ENCODE measurements at places on chromosomes 7 and 10.
A peak's percentile ranks its signal among the peaks of the same experiment; 100 is the strongest.

DNA sequence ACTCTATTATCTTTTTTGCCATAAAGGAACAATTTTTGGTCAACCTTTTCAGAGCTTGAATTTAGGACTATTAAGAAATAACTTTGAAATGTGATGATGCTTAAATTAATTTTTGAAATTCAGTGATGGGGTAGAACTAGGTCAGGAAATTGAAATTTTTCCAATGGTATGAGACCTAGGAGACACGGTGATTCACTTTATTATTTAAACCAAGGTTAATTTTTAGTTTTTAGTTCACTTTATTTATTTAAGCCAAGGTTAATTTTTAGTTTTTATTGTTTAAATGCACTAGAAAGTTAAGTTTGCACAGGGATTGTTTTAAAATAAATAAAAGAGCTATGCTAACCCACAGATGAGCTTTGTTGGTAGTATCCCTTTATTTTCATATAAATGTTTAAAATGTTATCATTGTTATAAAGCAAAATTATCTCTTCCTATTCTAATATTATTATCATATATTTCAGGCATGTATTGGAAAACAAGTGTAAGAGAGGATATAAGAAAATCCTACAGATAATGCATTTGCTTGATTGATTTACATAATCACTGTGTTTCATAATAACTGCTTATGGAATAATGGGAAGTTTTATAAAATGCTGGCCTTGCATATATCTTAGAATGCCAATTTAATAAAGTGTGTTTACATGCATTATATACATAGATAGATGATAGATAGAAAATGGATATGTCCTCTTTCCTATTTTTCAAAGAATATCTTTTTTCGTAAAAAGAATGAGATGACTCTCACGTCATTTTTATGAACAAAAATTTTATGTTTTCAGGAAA, 163.6 kb downstream of the HGF start:
- DNase-seq, result no peak

- no peak for DNase-seq
These were observed 190.9 kb downstream of the IMMP2L start for GRCh38 chr7:111371437-111371836.

DNA sequence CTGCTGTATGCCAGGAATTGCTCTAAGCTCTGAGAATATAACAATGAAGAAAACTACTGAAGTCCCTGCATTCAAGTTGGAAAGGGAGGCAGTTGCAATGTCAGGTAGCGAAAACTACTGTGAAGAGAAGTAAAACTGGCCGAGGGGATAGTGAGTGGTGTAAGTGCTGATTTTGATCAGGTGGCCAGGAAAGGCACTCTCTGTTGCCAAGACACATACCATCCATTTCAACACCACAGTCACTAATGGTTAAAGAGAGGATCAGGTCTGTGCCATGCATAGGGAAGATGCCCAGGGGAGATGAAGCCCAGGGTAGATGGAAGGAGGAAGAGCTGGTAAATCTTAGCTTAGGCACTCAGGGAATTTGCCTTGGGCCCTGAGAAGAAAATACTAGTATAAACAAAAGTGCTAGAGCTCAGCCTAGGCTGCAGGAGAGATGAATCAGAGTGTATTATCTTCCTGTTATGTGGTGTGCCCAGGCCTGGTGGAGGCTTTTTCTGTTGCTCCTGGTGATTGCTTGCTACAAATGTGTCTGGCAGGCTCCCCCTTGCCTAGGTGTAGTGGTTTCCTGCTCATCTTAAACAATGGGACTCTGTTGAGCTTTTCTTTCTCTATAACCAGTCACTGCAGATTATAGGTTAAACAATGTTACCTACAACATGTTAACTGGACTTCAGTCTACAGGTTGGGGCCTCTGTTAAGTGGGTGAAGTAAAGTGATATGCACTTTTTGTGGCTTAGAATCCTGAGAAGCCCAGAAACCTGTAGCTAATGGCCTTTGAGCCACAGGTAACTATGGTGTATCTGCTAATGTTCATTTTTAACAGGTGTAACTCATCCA, 125.5 kb downstream of the LRRC4 start:
- DNase-seq, result no peak

DNA sequence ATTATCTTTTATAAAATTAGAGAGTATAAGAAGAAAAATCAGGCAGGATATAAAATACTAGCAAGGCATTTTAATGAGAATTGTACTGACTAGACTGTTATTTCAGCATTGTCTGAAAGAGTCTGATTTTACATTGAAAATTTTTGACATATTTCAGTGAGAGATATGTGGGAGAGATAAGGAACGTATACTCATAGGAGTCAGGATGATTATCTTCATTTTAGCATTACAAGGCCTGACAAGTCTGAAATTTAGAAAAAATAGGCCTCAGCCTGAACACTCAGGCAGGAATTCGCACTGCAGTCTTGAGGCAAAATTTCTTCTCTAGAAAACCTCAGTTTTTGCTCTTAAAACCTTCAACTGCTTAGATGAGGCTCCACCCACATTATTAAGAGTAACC, 386.0 kb downstream of the HGF start:
- no peak for DNase-seq

- no peak for DNase-seq
These were observed 67.7 kb downstream of the ST8SIA6 start for GRCh38 chr10:17386616-17387075.

DNA sequence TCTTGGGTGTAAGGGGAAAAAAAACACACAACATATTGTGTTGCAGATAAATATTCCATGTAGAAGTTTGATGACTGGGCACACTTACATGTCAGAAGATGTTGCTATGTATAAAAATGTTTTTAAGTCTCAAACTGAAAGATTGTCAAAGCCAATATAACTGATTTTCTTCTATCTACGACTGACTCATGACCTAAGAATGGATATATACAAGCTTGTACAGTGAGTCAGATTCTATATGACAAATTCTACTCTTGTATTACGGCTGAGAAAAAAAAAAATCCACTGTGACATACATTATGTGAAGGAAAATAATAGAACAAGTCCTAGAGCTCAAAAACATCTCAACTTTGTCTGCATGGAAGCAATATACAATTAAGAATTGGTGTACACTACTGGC, 343.0 kb upstream of the PCDH15 start:
- no peak for DNase-seq

- DNase-seq, result peak; percentile 50
These were observed 90.9 kb downstream of the NEURL1 start for GRCh38 chr10:103584216-103585010.

- peak; percentile 55 for DNase-seq
These were observed 86.0 kb downstream of the FANK1 start for GRCh38 chr10:125982260-125982948.

DNA sequence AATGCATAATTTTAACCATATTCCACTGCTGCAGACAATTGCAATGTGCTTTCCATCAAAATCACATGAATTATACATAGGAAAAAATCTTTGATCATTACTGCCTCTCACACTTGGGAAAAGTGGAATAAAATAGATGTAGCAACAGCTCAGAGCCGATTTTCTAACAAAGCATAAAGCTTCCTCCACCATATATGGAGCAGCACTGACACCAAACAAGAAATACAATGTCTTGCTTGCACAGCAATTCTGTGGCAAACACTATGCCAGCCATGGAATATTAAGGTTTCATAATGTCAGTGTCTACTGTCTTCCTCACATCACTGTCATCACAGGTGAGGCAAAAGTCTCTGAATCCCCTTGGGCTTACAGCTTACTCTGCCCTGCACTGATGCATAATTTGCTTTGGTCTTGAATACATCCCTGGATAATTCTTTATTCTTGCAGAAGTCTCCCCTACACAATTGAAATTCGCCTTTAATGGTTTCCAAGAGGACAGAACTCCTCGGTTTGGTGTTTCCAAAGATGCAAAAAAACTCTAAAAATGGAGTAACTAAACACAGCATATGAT, 198.5 kb downstream of the CACNA2D1 start:
- no peak for DNase-seq

DNA sequence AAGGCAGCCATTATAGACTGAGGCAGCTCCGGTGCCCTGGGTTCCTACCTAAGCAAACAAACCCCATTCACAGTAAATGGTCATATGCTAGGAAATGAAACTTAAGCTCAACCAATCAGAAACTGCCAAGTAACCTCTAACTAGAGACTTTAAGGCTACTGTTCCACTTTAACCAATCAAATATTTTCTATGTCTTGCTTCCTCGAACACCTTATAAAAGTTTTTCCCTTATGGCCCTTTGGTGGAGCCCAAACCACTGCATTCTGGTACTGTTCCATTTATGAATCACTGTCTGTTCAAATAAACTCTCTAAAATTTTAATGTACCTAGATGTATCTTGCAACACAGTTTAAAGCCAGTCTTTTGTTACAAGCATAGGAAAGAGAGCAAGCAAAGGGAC, 361.1 kb downstream of the HGF start:
- no peak for DNase-seq

DNA sequence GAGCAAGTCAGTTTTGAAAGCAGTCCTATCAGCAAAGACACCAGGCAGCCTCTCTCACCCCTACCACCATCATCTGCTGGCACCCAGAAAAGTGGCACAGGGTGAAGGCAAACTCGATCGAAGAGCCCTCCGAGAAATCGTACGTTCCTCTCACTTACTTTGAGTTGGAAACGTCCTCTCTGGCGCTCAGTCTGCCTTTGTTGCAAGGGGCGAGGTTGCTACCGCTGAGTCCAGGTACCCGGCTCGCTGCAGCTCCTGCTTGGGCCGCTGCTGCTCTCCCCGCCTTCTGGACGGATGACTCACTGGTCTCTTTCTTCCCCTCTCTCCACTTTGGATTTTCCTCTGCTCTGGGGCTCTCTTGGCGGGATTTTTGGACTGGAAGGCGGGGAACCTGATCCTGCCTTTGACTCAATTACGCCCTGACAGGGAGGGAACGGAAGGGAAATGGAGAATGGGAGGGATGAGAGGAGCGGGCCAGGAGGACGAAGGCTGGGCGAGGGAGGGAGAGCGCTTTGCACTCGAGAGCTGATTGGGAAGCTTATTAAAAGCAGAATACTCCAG, at the start of gene PTN:
TSS of gene PTN (minus strand) at position 453 of the 561 bp plus-strand sequence. CDS start 88,760 bp downstream, outside the sequence.
- no peak for DNase-seq

- DNase-seq, result no peak
These were observed 96.8 kb downstream of the TRRAP start for GRCh38 chr7:98974906-98975816.

DNA sequence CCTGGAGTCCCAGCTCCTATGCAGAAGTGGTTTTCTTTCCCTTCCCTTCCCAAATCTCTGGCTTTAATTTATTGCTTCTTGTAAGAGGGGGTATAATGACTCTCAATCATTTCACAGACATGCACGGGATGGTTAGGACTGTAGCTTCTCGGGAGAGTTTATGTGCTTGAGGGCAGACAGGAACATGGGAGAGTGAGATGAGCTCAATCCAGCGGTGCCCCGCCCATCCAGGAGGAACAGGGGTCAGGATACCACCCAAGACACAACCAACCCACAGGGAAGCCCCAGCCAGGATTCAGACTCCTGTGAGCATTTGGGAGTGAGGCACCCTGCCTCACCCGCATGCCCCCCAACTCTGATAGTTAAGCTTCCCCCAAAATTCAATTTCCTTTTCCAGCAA, 33.7 kb upstream of the GATAD1 start:
- DNase-seq, result no peak

GRCh38 chr7:117281562-117281961, 41.3 kb downstream of the WNT2 start:
- no peak for DNase-seq

DNA sequence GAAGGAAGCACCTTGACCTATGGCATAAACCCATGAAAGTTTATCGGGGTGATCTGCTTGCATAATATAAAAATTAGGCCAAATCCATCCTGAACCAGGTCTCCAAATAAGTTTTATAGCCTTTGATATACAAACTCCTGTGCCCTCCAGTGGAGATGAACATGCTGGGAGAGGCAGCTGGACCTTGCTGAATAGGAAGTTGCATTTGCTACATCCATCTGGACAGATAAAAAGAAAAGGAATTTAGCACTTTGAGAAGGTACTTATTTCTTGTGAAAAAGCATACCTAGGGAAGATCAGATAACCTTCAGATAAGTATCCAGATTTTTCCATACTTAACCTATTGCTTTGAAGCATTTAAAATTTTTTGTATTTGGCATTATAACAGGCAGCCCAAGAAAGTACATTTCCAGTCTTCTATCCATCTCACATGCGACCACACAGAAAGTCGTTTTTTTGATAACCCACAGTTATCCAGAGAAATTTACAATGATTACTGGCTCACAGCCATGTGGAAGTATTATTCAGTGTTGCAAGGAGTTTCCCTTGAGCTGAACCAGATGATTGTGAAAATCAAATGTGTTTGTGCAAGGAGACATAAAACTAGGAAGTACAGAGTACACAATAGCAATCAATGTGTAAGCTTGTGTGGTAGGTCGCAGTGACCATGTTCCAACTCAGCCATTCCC, 124.4 kb upstream of the STK17A start:
- DNase-seq, result no peak

DNA sequence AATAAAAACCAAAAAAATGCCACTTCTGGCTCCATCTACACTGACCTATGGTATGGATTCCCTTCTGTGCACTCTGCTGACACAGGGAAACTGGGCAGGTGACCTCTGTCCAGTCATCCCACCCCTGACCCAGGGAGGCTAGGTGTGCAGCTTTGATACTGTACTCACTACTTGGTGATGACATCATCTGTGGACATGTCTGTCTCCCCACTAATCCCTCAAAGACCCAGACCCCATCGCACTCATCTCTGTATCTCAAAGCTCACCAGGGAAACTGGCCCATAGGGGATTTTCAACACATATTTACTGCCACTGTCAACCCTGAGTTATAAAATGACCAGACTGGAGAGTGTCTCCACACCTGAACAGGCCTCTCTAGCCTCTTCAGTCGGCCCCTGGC, 10.6 kb downstream of the SGMS1 start:
- no peak for DNase-seq

GRCh38 chr10:98649170-98649569, 202.4 kb upstream of the HPS1 start:
- no peak for DNase-seq

- no peak for DNase-seq
These were observed 46.4 kb upstream of the ZNF138 start for GRCh38 chr7:64747802-64748201.

DNA sequence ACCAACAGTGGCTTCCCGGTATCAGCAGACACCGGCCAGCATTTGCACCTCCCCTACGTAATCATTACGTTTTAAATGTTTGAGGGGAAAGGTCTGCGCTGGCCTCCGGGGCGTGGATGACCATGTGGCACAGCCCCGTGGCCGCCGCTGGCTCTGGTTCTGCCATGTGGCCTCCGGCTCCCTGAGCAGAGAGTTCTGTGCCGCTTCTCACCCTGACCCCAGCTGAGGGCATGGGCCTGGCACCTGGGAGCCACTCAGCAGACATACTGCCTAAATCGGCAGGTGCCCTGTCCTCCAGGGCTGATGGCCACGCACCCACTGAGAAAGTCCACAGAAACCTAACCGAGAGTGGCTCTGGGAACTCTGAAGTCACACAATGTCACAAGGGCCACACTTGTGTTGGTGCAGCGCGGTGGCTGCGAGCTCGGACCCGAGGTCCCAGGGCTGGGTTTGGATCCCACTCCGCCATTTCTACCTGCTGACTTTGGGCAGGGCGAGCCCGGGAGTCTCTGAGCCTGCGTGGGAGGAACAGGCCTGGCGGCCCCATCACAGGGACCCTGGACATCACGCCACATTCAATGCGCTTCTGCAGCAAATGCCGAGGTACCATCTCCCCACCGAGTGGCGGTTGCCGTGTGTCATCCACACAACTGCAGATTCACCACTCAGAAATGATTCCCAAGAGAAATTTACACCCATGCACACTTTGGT, 25.3 kb downstream of the CFAP46 start:
- no peak for DNase-seq

All from naive B cell (primary cell).